Vagina (tissue), 2 donors: ENCODE measurements at places on chromosomes 12 and 14.

- DNase-seq = no peak
These were observed 643.8 kb upstream of the ALG10B start for GRCh38 chr12:37672655-37673260.

DNA sequence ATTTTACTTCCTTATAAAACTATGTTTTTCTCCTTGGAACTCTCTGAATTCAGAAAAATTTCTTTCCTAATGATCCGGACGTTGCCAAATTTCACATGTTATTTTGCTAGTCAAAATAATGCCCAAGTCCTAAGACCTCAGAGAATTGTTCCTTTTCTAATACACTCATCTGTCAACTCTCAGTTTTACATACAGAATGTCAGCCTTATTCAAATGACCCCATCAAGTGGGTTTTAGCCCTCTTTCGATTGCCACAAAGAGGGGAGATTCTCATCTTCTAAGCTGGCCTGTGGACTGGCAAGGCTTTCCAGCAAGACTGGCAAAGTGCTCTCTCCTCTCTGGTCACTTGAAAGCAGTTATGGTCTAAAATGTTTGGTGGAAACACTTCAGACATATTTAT lies 99.3 kb upstream of the GPHB5 start:
- DNase-seq = no peak

GRCh38 chr12:49198431-49199155 lies 9.7 kb upstream of the TUBA1A start:
- DNase-seq = no peak

DNA sequence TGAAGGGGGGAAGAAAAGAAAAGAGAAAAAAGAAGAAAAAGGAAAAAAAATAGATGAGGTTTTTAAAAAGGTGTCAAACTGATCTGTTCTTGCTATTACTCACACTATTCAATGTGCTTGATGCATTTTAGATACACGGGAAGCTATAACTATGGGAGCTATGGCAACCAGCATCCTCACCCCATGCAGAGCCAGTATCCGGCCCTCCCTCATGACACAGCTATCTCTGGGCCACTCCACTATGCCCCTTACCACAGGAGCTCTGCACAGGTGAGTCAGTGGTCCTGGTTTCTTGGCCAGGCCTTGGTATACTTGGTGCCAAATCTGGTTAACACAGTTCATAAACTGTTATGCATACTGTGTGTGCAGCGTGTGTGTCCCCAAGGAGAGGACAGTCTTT lies 24.0 kb upstream of the RIC8B start:
- DNase-seq = no peak

- no peak for DNase-seq
These were observed 41.2 kb downstream of the DGLUCY start for GRCh38 chr14:91154851-91155625.

DNA sequence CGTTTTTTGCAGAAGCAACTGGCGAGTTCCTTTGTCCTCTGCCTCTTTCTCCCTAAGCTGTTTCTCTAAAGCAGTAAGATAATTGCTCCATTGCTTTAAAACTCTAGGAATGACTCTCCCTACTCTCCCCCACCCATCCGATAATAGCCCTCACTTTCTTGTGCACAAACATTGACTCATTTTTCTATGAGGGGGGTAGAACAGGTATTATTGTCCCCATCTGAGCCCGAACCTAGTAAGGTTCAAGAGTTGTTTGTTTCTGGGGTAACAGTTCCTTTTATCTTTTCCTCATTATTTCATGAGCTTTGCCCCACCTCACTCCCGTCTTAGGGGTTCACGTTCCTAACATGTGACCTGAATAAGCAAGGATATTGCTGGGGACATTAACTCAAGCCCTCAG lies 190.6 kb downstream of the EMP1 start:
- DNase-seq = no peak

- no peak for DNase-seq
These were observed 9.2 kb downstream of the FGF23 start for GRCh38 chr12:4370265-4370664.

DNA sequence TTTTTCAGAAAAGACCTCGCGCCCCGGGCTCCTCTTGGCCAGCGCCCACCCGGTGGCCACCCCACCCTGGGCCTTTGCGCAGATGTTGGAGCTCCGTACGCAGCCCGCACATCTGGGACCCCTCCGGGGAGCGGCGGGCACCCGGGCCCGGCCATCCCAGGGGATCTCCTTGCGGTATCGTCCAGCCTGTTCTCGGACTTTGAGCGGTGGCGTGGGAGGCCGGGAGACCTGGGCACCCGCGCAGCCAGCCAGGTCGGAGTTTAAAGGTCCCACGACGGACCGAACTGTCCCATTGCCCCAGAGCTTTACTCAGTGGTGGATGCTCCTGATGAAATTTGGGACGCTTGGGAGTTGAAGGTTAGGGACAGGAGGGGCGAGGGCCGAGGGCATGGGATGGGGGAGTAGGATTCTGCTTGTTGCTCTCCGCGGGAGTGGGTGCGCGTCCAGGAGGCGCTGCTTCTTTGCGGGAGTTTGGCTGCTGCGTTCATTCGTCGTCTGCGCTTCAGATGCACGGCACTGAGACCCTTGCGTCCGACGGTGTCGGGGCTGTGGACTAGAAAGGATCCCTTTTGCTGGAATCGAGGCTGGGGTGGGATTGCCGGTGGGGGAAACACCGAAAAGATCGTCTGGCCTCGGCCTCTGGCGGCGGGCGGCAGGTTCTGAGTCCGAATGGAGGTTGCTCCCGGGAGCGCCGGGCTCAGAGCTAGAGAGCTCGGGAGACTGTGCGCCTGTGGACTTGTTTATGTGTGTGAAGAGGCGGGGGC lies 1.4 kb downstream of the NTF3 start:
- DNase-seq = no peak

DNA sequence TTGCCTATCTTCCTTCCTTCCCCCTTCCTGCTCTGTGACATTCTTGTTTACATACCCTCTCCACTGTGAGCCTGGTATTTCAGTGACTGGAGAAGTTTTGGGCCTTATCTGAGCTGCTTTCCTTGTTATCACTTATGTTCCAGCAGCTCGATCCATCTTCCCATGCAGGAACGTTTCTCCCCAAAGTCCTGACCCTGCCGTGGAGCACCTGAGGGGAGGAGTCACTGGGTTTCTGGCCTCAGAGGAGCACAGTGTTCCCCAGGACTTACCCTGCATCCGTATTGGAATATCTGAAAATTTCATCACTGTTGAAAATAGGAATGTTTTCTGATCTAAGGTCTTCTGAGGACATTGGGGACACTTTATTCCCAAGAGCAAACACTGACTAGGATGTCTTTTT lies 141.8 kb downstream of the CACNA1C start:
- DNase-seq = no peak

GRCh38 chr12:93970900-93971688 lies 177.3 kb upstream of the PLXNC1 start:
- no peak for DNase-seq

DNA sequence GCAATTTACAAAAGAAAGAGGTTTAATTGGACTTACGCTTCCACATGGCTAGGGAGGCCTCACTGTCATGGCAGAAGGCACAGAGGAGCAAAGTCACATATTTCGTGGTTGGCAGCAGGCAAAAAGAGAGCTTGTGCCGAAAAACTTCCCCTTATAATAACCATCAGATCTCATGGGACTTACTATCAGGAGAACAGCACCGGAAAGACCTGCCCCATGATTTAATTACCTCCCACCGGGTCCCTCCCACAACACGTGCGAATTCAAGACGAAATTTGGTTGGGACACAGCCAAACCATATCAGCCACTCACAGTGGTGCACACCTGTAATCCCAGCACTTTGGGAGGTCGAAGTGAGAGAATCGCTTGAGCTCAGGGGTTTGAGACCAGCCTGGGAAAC lies 68.5 kb downstream of the FBXL14 start:
- no peak for DNase-seq

DNA sequence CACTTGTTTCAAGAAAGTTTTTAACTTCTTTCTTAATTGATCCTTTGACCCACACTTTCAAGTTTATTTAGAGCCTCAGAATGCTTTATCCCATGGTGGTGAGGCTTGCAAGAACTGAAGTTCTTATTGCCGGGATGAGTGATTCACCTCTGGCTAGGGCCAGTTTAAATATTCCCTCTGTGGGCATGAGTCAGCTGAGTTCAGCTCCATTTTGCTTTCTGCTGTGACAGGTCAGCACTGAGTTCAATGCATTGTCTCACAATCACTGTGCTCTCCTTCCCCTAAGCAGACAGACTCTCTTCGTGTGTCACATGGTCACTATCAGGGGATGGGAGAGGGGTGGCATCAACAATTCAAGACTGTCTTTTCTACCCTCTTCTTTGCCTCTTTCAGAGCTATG lies 514.6 kb upstream of the FBXO33 start:
- no peak for DNase-seq

GRCh38 chr12:116172224-116172849 lies 105.2 kb downstream of the MED13L start:
- no peak for DNase-seq

- DNase-seq = no peak
These were observed 22.9 kb downstream of the NDUFA12 start for GRCh38 chr12:94980577-94980976.

DNA sequence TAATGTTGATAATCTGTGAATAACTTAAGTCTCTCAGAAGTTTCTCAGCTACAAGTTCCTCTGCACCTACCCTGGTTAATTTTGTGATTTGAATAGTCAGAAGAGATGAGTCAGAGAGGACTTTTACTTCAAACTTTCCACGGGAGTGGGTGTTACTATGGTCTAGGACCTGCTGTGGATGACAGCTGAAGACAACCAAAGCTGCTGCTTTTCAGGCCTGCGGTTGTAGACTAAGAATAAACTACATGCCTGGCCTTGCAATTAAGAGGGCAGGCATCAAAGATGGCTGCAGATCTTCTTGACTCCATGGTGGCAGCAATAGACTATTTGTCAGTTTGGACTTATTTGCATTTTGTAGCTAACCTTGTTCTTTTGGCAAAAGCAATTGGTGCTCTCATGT lies 227.1 kb upstream of the KRR1 start:
- DNase-seq = no peak
